Peyer's patch (tissue), 4 donors: ENCODE measurements at places on chromosomes 2 and 18. TPM values are rescaled to one million over a fixed set of nuclear protein-coding genes. Genes with fewer than 3 reads are reported as not detected.

ZNF385B gene
- 3.9 TPM for total RNA-seq

CREG2 gene
- 0.40 TPM for total RNA-seq

CYS1 gene
- total RNA-seq, result not detected

TRPM8 gene
- total RNA-seq, result not detected

C18orf32 gene
- 51.3 TPM for total RNA-seq

TCF4 gene
- 32.6 TPM for total RNA-seq

TSPYL6 gene
- not detected for total RNA-seq

EEF1B2 gene
- total RNA-seq, result 257 TPM

DNA sequence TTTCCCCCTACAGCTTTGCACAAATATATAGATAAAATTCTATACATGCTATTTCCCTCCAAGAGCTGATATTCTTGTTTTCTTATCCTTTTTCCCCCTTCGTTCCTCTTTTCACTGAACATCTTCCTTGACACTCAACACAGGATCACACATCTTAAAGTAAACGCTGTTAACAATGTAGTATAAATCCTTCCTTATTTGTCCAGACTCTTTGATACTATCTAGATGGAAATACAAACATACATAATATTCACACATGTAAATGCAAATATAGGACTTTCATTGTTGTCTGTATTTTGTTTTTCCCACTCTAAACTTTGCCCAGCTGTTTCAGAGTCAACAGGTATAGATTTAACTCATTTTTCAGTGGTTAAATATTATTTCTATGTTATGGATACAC is 3.0 kb upstream of the TACR1 start:
- DNase-seq, result no peak

DNA sequence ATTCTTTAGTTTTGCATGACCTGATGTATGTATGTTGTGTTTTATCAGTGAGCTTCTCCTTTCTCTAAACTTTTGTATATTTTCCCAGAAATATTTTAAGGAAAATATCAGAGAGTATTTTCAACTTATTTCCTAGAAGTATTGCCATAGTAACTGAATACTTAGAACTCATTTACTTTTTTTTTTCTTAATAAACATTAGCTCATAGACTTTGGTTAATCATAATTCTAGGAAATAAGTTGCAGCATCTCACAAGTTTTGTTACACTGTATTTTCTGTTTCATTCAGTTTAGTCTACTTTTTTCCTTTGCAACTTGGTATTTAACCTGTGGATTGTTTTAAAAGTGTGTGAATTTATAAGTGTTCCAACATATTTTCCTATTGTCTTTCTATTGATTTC is 27.5 kb downstream of the SMCHD1 start:
- no peak for DNase-seq

- no peak for DNase-seq
Measured at GRCh38 chr18:6069103-6069502, 173.8 kb upstream of the TMEM200C start.

DNA sequence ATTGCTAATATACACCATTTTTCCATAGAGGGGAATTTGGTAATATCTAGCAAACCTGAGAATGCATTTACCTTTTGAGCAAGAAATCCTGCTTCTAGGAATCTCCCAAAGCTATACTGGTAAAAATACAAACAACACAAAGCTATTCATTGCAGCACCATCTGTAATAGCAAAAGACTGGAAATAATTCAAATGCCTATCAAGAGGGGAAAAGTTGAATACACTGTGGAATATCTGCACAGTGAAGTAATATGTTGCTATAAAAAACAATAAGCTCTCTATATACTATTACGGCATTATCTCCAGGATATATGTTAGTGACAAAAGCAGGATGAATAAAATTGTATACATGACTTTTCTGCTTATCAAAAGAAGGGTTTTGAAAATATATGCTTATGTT is 112.3 kb upstream of the CHAC2 start:
- DNase-seq, result no peak

DNA sequence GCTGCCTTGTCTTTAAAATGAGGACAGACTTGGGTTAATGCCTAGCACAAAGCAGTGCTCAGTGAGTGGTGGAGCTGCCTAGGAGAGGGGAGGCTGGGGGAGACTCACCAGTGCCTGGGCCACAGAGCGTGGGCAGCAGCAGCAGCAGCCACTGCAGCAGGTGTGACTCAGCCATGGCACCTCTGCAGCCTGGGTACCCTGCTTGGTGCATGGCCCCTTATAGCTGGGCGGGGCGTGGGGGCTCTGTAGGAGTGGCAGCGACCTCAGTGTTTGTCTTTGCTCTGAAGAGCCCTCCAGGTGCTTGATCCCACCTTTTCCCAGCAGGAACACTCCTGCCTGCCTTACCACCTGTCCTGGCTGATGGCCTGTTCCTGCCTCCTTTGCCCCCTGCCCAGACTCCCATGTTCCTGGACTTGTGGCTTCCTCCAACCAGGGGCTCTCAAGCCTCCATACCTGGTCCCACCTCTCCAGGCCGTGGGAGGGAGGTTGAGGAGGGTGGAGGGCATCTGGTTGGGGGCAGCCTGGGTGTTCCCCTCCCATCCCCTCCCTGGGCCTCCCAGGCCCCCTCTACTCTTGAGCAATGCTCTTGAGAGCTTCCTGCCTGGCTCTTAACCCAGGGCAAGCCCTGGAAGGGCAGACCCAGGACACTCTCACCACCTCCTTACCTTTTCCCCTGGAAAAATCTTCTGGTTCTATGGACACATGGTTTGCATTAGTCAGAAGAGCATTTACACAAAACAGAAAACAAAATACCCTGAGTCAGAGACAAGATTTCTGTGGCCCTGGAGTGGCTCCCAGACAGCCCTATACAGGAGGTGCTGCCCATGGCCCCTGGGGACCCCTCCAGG is at the start of gene SFTPB:
Gene SFTPB, minus strand, starts transcription at position 191 of the 848 bp plus-strand sequence. Its CDS starts 16 bp downstream, at position 175.
- no peak for DNase-seq

DNA sequence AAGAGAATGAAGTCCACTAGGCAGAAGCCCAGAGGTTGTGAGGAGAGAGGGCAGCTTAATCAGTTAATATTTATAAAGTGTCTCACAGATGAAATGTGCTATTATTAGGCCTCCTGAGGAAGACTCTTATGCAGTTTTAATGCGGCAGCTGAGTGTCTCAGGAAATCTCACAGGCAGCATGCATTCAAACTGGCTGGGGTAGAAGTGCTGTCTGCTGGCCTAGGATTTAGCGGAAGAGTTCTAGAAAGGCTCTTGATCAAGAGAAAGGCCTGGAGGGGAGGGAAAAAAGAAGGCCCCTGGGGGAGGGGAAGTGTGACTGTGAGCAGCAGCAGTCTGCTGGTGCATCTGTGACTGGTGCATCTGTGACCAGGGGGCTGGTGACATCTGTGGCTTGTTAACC is 133.0 kb downstream of the FSHR start:
- no peak for DNase-seq

DNA sequence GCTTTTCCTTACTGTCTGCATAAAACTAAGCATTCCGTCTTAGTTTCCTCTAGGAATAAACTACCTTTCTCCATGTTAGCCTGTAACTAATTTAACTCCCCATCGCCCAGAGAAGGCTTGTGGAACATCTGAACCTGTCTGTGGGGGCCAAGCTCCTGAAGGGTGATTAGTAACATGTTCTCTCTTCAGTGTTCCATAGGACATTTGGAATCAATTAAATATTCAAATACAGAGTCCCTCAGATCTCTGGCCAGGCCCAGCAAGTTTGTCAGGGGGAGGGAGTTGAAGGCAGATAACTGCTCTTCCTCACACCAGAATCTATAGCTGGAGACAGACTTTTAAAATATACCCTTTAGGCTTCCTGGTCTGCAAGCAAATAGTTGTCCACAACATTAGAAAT is 8.8 kb downstream of the RDH14 start:
- DNase-seq, result no peak

GRCh38 chr2:231260442-231261208 is 62.2 kb downstream of the ARMC9 start:
- DNase-seq, result no peak

DNA sequence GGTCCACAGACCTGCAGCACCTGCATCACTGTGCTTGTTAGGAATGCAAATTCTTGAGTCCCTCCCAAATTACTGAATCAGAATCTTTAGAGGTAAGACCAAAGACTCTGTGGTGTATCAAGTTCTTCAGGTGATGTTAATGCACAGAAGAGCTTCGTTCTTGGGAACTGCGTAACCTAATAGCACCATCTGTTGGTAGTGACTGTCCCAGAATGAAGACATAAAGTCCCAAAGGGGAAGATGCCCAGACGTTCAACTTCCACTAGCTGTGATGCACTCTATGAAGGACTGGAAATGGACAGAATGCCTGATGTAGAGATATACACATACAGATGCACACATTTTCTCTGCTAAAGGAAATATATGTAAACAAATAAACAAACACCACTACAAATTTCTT is 576.0 kb downstream of the LRP1B start:
- no peak for DNase-seq

DNA sequence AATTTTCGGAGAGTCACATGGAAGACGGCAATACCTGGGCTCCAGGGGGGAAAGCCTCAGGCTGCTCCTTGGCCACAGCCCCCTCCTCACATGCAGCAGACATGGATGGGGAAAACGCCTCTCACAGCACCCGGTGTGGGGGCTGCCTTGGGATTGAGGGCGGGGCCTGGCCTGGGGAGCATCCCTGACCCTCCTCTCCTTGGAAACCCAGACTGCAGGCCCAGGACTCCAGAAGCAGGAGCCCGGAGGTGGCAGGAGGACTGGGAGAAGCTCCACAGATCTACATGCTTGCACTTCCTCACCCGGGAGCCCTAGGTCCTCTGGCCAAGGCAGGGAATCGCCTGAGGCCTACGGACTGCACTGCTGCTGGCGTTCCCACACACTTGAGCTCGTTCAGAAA is 12.1 kb upstream of the HES6 start:
- DNase-seq, result no peak

DNA sequence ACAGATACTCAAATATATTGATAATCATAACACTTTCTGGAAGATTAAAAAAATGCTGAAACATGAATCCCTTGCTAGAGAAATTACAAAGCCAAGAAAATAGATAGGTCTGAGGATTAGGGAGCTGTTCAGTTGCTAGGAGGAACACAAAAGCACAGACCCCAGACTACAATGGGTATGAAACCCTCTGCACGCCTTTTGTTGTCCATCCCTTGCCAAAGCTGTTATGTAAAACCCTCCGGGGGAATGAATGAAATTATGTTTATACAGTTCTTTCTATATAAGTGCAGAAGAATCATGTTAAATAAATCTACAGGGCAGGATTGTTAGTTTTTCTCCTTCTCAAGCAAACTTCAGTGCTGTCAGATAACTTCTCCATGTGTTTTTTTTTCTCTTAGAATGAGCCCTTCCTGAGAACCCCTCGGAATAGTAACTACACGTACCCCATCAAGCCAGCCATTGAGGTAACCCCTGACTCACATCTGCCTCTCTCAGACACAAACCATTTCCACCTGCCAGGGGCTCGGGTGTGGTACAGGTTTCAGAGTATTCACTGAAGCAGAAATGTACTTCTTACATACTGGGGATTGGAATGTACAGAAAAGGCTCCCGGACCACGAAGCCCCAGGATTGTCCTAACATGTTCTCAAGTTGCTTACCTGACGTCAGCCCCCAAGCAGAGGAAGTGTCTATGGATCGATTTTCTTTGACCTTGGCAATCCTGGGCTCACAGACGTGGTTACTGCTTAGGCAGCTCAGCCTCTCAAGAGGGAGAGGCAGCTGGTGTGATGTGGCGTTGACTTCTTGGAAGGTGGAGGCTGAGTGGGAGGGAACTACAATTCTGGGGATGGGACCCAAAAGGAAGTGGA is 118.0 kb downstream of the PLB1 start:
- no peak for DNase-seq

DNA sequence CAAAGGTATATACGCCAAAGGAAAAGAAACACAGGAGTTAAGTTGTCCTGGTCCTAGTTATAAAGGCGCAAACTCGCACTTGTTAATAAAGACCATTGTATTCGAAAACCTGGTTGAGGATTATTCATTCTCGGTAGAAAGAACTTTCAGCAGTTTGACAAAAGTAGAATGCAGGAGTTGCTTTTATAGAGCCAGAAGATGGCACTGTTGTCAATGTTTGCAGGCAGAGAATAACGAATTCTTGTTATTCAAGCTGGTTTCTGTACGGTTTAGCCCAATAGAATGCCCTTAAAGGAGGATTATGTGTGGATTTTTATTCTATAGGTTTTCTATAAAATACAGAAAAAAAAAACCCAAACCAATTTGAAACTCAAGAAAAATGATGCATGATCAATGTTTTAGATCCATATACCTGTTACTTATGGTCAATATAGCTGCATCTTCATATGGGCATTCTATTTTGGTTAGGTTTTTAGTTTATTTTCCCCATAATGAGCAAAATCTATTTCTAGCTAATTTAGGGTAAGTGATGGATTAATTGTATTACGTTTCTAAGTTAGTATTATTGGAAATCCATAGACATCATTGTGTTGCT is 510.3 kb downstream of the PLCL1 start:
- DNase-seq, result no peak

DNA sequence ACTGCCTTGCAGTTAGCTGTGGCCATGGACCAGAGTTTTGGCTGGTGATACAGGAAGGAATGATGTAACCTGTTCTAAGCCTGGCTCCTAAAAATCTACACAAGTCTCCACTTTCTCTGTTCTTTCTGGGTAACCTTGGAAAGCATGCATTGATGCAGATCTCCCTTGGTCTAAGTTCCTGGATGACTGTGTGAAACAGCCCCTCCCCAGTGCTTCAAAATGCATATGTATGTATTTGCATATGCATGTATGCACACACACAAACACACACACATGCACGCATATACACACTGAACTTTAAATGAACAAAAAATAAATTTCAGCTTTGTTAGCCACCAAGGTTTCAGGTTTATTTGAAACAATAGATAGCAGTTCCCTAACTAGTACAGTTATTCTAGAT is 296.1 kb downstream of the OSR1 start:
- DNase-seq, result no peak

GRCh38 chr18:43952398-43952797 is 675.1 kb upstream of the SYT4 start:
- no peak for DNase-seq

GRCh38 chr2:212692466-212692865 is 153.9 kb upstream of the ERBB4 start:
- DNase-seq, result no peak

GRCh38 chr2:16478434-16479210 is 187.0 kb downstream of the CYRIA start:
- DNase-seq, result no peak

DNA sequence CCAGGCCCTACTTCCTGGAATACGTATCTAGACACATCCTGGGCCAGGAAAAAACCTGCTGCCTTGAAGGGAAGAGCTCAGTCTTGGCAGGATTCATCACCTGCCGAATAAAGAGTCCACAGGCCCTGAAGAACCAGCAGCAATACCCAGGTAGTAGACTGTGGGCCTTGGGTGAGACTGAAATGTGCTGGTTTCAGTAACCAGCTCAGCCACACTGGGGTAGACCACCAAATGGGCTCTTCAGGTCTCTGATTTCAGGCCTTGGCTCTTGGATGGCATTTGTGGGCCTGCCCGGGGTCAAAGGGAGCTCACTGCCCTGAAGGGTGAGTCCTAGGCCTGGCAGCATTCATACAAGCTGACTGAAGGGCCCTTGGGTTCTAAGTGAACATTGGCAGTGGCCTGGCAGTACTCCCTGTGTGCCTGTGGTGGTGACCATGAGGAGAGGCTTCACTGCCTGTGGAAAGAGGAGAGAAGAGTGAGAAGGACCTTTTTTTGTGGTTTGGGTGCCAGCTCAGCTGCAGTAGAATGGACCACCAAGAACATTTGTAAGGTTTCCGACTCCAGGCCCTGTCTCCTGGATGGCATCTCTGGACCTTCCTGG is 175.1 kb downstream of the ANKRD30B start:
- DNase-seq, result no peak

GRCh38 chr18:59715966-59716369 is 18.7 kb upstream of the CCBE1 start:
- DNase-seq, result no peak
